Progenitor cell of endocrine pancreas (in vitro differentiated cells): ENCODE measurements at places on chromosomes 4 and X. TPM values are rescaled to one million over a fixed set of nuclear protein-coding genes. Genes with fewer than 3 reads are reported as not detected.
A peak's percentile ranks its signal among the peaks of the same experiment; 100 is the strongest.

- DNase-seq = no peak
- no peaks in the 10 kb centered on the region for H3K27me3 ChIP-seq
- H3K36me3 ChIP-seq = peaks cover 17% of the 10 kb centered on the region
- no peak overlapping the region for H3K4me3 ChIP-seq
- H3K4me1 ChIP-seq = peaks cover 22% of the 10 kb centered on the region
- no peak overlapping the region for H3K27ac ChIP-seq
Observed at GRCh38 chr4:3317011-3317655, 24.3 kb downstream of the RGS12 start.

GRCh38 chrX:46903458-46904242, 8.6 kb upstream of the JADE3 start:
- no peaks in the 10 kb centered on the region for H3K36me3 ChIP-seq
- H3K27me3 ChIP-seq = no peaks in the 10 kb centered on the region
- DNase-seq = peak; percentile 51
- H3K4me1 ChIP-seq = peaks cover 1% of the 10 kb centered on the region

GRCh38 chr4:156889616-156890594, 81.7 kb downstream of the PDGFC start:
- DNase-seq = no peak
- peaks cover 3% of the 10 kb centered on the region for H3K36me3 ChIP-seq
- peaks cover 3% of the 10 kb centered on the region for H3K4me1 ChIP-seq
- peak overlapping the region; percentile 75 for H3K27ac ChIP-seq

The CSAG3 gene
- not detected in 2 replicates for total RNA-seq

The TGIF2LX gene
- not detected in 2 replicates for total RNA-seq

The VCX3B gene
- not detected in 2 replicates for total RNA-seq
